Activated CD8-positive, alpha-beta memory T cell treated with anti-CD3 and anti-CD28 coated beads, Interleukin-2, amount 10 ng/mL, durations not matched to agents 7 days and 5 days (primary cell): ENCODE measurements at places on chromosomes 5 and 9.

- DNase-seq, result no peak
These were observed 11.7 kb downstream of the DNM1 start for GRCh38 chr9:128214571-128215490.

DNA sequence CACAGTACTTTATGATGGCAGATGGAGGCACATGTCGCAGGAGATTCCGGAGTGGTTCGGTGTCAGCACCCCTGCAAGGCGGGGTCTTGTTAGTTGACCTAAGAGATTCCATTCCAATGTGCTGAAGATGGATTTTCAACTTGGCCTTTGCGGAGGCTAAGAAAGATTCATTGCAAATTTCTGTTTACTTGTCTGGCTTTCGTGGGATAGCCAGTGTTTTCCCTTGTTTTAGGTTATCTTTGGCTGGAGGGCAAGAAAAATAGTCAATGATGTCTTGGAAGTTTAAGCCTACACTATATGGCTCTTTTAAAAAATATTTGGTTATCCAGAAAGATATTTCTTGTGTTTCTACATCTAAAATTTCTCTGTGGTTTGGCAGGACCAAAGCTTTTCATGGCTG lies 123.6 kb upstream of the PTCH1 start:
- no peak for DNase-seq

DNA sequence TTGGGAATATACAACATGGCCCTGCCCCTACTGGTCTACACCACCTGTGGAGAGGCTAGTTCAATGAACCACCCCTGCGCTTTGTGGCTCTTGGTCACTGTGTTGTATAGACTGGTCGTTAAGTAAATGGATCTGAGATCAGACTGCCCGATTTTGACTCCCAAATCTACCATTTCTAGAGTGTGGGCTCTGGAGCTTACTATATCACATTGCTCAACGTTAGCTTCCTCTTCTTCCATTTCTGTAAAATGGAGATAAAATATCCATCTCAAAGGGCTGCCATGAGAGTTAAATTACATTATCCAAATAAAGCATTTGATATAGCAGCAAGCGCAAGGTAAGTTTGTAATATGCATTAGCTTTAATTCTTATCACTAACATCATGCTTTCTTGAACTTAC lies 52.7 kb upstream of the IFNK start:
- no peak for DNase-seq

DNA sequence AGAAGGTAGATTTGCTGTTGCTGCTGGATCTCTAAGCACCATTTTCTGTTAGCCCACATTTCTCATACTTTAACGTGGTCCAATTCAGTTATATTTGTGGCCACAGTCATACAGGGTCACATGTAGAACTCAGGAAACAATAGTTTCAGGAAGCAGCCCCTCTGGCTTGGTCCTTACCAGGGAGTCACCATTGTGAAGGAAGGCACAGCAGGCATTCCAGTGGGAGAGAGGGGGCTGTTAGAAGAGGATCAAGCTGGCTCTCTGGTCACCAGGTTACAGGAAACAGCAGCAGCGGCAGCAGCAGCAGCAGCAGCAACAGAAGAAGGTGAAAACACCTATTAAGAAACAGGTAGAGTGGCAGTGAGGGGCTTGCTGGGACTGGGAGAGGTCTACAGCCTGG lies 14.5 kb downstream of the C9orf43 start:
- no peak for DNase-seq

GRCh38 chr5:175590471-175590881 lies 67.4 kb upstream of the HRH2 start:
- DNase-seq, result no peak

GRCh38 chr9:112789891-112790774 lies 39.6 kb downstream of the SNX30 start:
- no peak for DNase-seq

DNA sequence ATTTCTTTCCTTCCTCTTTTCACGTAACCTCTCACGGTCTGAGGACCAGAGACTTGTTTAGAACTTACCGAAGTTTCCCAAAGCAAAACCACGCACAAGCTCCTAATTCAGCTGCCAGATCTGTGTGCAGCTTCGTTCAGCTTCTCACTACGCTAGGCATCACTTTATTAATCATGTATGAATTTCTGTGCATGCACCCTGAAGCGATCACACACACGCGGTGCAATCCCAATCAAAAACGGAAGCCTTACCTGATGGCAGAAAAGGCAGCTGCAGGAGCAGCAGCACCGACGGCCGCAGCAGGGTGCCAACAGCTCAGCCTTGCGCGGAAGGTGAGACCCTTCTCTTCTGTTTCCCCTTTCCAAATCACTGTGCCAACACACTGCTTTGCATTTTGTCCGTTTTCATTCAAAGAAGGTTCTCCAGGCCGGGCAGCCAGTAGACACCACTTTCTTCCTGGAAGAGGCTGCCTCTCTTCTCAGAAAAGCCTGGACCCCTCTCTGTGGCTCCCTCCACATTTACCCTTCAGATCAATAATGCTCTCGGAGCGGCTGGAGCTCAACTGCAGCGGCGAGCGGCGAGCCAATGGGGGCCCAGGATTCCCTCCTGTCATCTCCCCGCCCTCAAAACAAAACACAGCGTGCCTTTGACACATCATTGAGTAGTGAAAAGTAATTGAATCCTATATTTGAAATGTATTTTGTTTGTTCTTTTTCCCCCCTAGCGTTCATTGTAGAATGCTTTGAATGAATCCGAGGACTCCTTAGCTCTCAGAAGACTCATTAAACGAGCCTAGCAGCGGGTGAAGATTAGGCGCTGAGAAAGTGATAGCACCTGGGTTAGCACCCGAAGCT lies at the start of gene CDH12:
TSS of gene CDH12 (minus strand) at position 538 of the 854 bp plus-strand sequence.
- DNase-seq, result no peak

GRCh38 chr9:18501949-18502348 lies 28.0 kb downstream of the ADAMTSL1 start:
- no peak for DNase-seq
